ENCODE measurements at places on chromosomes 1 and 21.
A peak's percentile ranks its signal among the peaks of the same experiment; 100 is the strongest.

GRCh38 chr21:29578306-29578705 lies 279.6 kb downstream of the BACH1 start:
- DNase-seq: no peak

DNA sequence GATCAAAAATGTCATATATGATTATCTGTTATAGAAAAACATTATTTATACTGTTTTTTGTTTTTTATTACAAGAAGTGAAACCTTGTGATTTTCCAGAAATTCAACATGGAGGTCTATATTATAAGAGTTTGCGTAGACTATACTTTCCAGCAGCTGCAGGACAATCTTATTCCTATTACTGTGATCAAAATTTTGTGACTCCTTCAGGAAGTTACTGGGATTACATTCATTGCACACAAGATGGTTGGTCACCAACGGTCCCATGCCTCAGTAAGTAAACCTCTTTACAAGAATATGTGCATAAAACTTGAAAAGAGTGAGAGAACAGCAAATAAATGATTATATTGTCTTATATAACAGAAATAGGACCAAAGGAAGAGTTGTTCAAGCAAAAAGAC lies 14.5 kb downstream of the CFHR4 start:
- no peak for DNase-seq

DNA sequence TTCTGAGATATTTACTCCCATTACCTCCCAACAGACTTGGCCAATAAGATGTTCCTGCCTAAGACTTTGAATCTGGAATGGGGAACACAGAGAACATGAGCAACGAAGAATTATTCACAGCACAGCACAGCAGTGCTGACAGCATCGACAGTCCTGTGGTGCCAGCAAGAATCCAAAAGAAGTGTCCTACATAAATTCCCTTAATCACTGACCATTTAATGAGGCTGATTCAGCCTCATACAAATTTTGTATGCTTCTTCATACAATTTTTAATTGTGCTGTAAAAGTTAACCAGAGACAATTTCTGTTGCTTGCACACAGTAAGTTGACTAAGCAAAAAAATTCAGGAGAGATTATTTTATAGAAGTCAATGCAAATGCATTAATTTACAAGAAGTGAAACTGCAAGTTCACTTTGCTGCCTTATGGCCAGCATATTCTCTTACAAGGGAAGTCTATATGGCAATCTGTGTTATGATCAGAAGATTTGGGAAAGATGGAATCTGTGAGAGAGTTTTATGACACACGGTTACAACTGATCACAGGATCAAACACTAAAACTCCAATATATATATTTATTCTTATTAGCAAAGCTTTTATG lies 855.9 kb downstream of the LTN1 start:
- DNase-seq: no peak

- DNase-seq: no peak
Measured at GRCh38 chr1:10642403-10643080, 153.9 kb downstream of the CASZ1 start.

DNA sequence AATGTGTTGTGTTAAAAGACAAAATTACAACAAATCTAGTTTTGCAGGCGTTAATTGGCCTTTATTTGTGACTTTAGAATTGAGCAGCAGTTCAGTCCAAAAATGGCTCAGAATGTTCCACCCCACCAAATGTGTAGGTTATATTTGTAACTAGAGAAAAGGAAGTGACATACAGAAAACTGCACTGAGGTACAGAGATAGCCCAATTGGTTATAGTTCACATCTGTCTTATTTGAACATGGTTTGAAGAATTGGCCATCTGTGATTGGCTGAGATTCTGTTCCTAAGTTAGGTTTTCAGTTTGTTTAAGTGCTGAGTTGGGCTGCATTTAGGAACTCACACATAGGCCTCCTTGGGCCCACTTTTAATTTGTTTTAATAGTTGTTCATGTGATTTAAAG lies 12.0 kb upstream of the FMO2 start:
- no peak for DNase-seq

DNA sequence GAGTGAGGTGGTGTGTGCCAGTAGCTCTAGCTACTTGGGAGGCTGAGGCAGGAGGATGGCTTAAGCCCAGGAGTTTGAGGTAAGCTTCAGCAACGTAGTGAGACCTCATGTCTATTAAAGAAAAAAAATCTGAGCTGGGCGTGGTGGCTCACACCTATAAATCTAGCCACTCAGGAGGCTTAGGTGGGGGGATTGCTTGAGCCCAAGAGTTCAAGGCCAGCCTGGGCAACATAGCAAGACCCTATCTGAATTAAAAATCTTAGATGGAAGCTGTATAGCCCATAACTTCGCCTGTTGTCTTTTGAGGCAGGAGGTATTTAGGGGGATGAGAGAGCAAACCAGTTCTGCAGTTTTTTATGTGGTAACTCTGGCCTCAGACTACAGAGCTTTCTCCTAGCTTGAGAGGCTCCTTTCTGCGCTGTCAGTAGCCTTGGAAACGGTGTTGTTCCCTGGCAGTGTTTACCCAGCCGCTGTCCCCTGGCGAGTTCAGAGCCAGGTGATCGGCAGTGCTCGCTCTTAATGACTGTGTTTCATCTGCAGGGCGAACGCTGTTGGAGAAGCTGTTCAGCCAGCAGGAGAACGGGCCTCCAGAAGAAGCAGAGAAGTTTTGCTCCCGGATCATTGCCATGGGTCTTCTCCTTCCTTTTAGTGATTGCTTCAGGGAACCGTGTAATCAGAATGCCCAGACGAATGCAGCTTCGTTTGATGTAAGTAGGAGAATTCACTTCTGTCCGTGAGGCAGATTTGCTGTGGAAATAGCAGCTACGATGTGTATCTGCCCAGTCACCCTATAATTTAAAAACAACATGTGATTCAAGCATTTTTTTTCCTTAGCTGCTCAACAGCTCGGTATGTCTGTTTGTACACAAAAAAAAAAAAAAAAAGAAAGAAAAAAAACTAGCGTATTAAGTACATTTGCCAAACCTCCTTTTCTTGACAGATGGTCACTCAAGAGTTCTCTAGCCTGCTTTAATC lies 31.2 kb downstream of the FMN2 start:
- DNase-seq: no peak

- DNase-seq: no peak
Measured at GRCh38 chr1:59879574-59879973, 47.0 kb downstream of the CYP2J2 start.

GRCh38 chr1:70941563-70941962 lies 106.1 kb downstream of the PTGER3 start:
- no peak for DNase-seq

DNA sequence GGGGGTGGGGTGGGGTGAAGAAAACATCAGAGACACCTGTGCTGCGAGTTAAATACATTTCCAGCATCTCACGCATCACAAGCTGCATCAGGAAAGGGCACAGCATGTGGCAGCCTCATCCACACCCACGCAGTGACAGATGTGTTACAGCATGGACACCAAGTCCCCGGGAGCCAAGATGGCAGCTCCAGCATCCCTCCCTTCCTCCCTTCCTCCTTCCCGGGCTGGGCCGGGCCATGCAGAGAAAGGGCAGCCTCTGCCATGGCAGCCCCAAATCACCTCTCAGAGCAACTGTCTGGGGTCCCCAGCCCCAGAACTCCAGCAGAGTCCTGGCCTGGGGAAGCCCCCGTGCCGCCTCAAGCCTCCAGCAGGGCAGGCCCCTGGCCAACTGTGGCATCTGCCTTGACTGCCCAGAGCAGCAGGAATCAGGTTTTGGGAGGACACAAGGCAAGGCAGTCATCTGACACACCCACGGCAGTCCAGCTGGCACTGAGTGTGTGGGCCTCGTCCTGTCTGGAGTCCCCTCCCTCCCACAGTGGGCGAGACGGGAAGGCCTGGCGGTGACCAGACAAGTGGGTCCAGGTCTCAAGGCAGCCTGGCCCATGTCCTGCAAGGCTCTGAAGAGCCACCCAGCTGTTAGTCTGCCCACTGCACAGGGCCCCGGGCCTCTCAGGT lies 6.2 kb downstream of the SMIM1 start:
- no peak for DNase-seq

DNA sequence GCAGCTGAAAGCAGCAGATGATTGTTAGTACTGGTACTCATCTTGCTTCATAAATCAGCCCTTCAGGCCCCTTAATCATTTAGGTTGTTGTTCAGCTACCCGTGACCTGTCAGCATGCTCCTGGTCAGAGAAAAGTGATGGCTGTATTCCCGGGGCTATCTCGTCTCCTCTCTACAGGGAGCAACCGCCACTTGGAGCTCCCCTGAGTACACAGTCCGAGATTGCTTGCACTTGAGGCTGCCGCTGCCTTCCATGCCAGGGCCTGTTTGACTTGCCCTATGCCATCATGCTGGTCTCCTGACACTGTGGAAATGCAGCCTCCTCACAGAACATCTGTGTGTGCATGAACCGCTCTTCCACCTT lies 97.5 kb downstream of the SPATA46 start:
- no peak for DNase-seq

GRCh38 chr21:34818662-34819158 lies 149.9 kb downstream of the CLIC6 start:
- DNase-seq: no peak

GRCh38 chr1:66648901-66649595 lies 103.2 kb upstream of the DYNLT5 start:
- peak; percentile 10 for DNase-seq

- no peak for DNase-seq
Measured at GRCh38 chr1:230563591-230563990, 78.7 kb upstream of the COG2 start.

DNA sequence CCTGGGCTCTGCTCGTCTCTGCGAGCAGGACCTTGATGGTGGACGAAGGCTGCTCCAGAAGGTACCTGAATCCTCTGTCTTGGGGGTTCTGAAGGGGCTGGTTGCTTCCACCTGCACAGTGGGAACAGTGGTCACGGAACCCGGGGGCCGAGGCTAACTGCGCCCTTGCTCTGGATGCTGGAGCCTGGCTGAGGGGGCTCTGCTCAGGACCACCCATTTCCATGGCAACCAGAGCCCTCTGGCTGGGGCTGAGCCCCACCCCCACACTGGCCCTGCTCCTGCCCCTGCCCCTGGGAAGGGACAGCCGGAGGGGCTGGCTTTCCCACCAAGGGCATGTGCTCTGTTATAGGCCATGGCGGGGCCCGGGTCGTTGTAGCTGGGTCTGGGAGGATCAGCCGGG lies 462.3 kb downstream of the PTPRU start:
- no peak for DNase-seq

DNA sequence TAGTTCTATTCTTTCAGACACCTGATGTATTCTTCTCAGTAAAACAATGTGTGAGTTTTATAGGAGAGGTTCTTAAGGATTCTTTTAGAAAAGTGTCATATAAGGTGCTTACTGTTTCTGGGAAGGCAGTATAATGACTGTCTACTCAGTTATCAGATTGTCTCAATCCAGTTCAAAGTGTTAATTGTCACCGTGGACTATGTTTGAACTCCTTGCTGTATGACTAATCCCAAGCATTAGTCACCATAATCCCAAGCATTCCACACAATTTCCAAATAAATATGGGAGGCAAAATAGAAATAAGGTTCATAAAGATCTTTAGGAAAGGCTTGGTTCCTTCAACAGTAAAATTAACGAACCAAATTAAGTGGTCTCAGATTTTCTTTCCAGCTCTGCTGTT lies 342.1 kb upstream of the NR5A2 start:
- no peak for DNase-seq

DNA sequence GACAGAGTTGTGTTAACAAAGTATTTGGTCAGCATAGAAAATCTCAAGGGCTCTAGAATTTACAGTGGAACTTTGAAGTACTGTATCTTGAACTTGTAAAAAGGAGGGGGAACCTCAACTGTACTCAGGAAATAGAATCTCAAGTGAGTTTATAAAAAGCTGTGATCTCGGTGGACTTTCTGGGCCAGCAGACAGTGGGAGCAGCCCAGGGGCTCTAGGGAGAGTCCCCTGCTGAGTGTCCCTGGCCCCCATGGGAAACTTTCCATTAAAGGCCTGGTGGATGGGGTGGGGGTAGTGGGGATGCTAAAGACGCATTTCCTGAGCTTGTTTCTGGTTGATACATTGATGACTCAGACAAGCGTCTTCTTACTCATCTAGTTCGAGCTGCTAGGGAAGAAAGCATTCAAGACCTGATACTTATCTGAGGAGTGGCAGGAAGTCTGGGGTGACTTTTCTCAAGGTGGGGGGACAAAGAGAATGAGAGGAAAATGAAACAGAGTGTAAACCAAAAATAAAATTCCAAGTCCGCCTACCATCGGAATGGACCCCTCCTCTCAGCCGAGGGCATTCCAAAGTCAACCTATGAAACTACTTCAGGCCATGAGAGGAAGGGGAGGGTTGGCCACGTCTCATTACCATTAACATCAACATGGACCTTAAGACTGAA lies 65.5 kb downstream of the NID1 start:
- no peak for DNase-seq

DNA sequence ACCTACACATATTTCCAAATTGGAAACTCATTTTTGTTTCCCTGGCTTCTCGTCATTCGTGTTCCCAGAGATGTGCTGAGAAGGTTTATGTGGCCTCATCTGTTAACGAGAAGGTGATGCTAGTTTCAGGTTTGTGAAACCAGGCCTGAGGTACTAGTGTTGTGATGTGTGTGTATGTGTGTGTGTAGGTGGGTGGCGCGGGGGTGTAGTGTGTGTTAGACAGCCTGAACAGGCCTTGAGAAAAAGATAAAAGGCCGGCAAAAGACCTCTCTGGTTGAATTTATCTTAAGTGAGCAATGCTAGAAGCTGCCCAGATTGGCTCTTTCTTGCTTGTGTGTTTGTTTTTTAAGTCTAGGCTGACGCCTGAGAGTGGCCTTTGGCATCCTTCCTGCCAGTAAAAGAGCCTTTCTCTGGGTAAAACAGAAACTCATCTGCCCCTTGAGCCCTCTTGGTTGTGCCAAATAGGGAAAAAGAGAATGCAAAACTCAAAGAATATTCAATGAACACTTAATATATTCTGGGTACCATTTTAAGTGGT lies 65.8 kb upstream of the HSD17B7 start:
- no peak for DNase-seq

DNA sequence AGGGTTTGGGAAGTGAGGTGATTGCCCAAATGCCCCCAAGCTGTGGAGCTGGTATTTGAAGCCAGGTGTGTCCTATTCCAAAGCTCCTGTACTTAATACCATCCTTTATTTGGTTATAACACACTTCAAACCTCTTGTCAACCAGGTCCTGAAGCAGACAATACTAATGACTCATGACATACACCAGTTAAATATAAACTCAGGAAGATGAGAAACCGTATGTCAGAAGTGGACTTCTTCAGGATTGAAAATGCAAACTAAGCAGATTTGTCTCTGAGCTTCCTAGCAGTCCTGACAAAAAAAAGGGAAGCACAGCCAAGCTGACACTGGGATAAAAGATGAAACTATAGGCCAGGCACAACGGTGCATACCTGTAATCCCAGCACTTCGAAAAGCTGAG lies 70.6 kb downstream of the ALPL start:
- DNase-seq: no peak

Data from HL-60 (cell line).